ENCODE measurements at places on chromosomes 16 and 17.
A peak's percentile ranks its signal among the peaks of the same experiment; 100 is the strongest.

- no peak for DNase-seq
These were observed 66.7 kb downstream of the AP2B1 start for GRCh38 chr17:35653619-35654361.

DNA sequence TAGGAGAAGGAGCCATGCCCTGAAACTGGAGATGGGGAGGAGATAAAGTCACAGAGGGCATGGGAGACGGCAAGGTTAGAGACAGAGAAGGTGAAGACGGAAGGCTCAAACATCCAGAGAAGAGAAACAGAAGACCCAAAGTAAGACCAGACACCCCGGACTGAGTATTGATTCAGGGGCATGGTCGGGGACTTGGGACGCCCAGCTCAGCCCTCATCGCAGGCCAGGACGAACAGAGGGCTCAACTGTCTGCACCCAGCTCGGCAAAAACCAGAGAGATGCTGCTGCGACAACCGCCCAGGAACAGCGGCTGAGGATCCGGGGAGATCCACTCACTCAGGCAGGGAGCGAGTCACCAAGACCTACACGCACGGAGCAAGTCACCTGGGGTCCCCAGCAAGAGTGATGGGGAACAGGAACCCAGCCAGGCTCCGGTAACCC is 999 bp downstream of the XYLT1 start:
- DNase-seq: no peak

DNA sequence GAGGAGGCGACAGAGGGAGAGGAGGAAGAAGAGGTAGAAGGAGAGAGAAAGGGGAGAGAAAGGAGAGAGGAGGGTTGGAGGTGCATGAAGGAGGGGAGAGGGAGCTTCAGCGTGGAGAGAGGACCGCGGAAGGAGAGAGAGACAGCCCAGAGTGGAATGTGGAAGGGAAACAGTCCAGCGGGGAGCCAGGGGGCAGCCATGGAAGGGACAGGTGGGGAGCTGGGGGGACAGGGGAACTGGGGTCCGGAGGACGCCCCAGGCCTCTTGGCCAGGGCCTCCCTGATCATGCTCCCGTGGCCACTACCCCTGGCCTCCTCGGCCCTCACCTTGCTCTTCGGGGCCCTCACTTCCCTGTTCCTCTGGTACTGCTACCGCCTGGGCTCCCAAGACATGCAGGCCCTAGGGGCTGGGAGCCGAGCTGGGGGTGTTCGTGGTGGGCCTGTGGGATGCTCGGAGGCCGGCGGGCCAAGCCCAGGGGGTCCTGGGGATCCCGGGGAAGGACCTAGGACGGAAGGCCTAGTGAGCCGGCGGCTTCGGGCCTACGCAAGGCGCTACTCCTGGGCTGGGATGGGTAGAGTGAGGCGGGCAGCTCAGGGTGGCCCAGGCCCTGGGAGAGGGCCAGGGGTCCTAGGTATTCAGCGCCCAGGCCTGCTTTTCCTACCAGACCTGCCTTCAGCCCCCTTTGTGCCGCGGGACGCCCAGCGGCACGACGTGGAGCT is 759 bp downstream of the ASPHD1 start:
- DNase-seq: no peak

DNA sequence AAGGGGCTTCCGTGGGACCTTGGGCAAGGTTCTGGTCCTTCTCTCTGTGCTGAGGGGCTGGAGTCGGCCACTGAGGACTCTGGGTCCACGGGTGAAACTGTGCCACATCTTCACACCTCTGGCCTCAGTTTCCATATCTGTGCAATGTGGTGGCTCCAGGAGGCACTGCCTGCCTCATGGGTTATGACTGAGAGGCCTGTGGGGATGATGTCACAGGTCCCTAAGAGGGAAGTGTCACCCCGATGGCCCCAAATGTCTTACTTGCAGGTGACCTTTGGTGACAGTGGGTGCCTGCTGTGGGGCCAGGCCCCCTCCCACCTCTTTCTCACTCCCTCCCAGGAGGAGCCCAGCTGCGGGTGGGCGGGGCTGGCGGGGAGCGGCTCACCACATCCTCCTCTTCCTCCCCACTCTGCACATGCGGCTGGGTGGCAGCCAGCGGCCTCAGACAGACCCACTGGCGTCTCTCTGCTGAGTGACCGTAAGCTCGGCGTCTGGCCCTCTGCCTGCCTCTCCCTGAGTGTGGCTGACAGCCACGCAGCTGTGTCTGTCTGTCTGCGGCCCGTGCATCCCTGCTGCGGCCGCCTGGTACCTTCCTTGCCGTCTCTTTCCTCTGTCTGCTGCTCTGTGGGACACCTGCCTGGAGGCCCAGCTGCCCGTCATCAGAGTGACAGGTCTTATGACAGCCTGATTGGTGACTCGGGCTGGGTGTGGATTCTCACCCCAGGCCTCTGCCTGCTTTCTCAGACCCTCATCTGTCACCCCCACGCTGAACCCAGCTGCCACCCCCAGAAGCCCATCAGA is at the start of gene IL21R:
Gene IL21R (plus strand): TSS at position 407 of the 801 bp plus-strand sequence. CDS start 27,898 bp downstream, outside the sequence.
- peak; percentile 73 for DNase-seq

- DNase-seq: no peak
These were observed 504.2 kb upstream of the PSMD7 start for GRCh38 chr16:73792199-73793020.

DNA sequence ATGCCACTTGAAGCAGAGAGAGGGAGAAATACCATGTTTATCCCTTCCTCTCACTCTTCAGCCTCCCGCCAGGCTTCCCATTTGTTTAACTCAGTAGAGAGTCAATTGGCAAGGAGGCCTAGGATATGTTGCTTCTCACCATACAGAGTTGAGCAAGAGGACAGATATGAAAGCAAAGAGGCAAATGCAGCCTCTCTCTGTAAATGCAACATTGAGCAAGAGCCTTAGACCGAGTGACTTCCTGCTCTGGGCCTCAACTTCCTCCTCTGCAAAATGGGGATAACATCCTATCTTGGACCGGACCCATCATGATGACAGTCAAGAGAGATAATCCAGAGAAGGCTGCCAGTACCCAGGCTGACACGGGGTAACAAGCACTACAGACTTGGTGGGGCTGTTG is 36.8 kb downstream of the SOCS1 start:
- no peak for DNase-seq

- no peak for DNase-seq
These were observed 121.1 kb downstream of the SLC39A11 start for GRCh38 chr17:72971226-72971880.
